ENCODE measurements at places on chromosomes 6 and 20.

GRCh38 chr20:10466325-10466724 is 31.2 kb downstream of the SLX4IP start:
- DNase-seq, result no peak

GRCh38 chr6:147849401-147850330 is 341.2 kb downstream of the SAMD5 start:
- no peak for DNase-seq

DNA sequence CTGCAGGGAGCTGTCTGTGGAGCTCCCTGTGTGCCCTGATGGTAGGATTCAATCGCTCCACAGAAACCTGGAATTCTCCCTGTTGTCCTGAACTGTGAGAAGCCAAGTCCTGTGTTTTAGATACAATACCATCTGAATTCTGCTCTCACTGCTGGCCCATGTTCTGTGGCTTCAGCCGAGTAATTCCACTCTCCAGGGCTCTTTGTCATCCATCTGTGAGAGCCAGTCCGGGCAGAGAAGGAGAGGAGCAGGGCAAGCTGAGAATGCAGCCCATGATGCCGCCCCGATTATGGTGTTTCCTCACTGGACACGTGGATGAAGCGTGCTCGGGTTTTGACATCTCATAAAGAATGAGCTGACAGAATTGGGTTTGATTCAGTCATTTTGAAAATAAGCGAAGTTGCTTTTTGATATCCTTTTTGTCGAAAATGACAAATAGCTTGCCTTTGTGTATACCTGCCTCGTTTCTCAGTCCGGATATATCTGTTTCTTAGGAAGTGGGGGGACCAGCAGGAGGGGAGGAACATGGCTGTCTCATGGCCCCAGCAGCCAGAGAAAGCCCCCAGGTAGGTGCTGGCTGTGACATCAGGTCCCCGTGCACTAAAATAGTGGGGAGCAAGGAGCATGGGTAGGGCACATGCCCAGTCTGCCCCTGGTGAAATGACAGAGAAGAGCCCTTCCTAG is 8.2 kb upstream of the CD93 start:
- no peak for DNase-seq

- no peak for DNase-seq
These were observed 5.8 kb upstream of the SIM1 start for GRCh38 chr6:100470422-100471120.

GRCh38 chr6:37319856-37320480 is 33.8 kb upstream of the RNF8 start:
- DNase-seq, result no peak

DNA sequence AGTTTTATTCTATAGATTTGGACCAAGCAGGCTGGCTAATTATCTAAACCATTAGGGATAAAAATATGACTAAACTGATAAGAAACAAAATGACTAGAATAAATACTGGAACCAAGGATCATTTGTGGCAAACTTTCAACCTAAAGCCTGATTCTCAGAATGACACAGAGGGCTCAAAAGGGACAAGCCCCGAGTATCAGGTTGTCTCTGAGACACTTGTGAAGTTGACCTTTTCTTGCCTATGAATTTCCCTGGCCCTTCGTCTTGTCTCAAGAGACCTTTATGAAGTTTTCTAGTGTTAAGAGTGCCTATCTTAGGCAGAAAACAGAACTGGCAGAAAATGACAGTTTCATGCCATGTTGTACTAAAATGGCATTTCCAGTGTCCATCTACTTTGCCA is 68.3 kb downstream of the IMPG1 start:
- DNase-seq, result no peak

- DNase-seq, result no peak
These were observed 39.8 kb upstream of the HBS1L start for GRCh38 chr6:135094403-135094821.

- peak; percentile 1 for DNase-seq
These were observed 15.1 kb upstream of the PPP1R16B start for GRCh38 chr20:38790200-38791053.

DNA sequence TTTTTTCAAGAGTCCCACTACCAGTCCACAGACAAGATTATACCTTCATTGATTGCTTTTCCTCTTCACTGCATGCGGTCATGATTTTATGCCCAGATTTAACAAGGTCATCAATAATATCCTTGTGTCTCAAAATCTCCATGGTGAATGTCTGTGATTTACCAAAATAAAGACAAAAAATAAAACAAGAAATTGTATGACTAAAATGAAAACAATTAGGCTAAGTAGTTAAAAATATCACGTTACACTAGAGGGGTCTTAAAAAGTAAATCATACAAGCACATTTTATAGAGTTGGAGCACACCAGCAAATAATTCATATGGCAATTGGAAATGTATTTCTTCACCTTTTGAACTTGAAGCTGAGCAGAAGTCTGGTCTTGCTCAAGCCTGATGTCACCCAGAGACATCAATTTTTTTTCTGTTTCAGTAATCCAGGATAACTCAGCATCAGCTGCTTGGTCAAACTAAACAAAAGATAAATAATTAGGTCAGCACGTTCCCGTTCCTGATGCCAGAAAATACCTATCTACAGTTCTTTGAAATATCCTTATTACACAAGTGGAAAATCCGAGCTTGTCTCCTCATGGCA is 125.4 kb downstream of the DST start:
- peak; percentile 68 for DNase-seq

GRCh38 chr6:147204060-147204785 is at the start of gene STXBP5:
Gene STXBP5, plus strand, starts transcription at chr6:147204417. Its CDS starts 116 bp downstream, at chr6:147204533.
- DNase-seq, result no peak

DNA sequence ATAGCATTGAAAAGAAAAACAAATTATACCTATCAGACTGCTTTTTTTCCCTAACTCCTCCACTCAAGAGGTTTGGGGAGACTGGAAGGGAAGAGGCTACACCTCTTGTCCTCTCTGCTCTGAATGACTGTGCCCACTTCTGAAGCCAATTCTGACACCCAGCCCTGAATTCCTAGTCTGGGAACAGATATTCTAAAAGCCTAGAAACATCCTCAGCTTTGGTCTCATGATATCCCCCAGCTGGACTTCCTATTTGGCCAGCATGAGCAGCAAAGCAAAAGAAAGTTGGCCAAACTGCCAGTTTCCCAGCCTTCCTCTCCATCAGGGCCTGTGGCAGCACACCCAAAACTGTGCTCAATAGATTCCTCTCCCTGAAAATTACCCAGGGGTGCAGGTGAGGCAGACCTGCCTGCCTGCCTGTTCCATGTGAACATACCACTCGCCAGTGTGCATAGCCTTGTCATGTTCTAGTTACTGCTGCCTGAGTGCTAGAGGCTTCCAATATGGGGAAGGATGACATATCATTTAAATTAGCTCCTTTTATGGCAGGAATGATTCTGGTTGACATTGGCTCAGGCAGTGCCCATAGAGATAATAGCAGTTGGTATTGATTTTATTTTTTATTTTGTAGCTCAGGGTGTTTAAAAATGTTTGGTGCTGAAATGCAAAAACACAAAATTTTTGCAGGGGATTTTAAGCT is 152.1 kb upstream of the RIN2 start:
- no peak for DNase-seq

DNA sequence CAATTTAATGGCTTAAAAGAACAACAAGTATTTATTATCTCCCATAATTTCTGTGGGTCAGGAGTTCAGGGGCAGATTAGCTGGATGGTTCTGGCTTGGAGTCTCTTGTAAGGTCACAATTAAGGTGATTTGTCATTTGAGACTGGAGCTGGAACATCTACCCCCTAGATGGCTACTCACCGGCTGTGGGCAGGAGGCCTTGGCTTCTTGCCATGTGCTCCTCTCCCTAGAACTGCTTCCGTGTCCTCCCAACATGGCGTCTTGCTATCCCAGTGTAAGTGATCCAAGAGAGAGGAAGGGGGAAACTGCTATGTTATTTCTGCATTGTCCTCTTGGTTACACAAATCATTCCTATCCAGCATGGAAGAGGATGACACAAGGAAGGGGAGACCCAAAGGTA is 210.2 kb upstream of the ECI2 start:
- no peak for DNase-seq

DNA sequence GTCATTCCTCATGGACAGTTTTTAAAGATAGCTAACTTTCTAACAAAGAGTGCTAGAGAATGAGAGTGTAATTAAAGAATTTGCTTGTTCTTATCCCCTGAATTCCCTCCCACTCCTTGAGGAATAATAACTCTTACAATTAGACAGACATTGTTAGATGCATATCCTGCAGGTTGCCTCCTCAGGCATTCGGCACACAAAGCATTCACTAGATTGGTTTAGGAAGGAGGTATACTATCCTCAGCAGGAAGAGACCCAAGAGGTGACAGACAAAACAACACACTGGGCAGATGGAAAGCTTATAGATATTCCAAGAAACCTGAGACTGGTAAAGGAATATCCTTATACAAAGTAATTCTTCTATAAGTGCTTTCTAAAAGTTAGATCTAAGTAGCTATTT is 109.1 kb upstream of the FAM184A start:
- DNase-seq, result no peak

- no peak for DNase-seq
These were observed 23.3 kb downstream of the RNF146 start for GRCh38 chr6:127289934-127290333.

DNA sequence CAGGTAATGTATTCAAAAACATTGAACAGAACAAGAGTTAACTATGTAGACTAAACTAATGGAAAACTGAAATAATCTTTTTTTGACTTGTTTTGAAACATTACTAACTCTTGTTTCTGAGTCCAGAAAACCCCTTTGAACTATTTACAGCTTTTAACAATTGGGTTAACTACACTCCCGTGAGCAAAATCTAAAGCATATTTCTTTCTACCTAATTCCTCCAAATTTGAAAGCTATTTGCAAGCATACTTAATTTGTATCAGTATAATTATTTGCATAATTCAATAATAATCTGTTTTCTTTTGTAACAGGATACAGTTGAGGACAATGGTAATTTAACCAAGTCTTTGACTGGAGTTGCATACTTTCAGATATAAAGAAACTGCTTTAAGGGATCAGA is 62.6 kb upstream of the AGPAT4 start:
- DNase-seq, result no peak

GRCh38 chr6:135296715-135297114 is 115.6 kb downstream of the MYB start:
- no peak for DNase-seq

- DNase-seq, result peak; percentile 83
These were observed 16.9 kb downstream of the KIF16B start for GRCh38 chr20:16556301-16556700.

GRCh38 chr6:10414756-10415616 is at the start of gene TFAP2A:
Gene TFAP2A, minus strand, starts transcription at chr6:10415074. Its CDS starts 83 bp downstream, at chr6:10414991.
- DNase-seq, result no peak

DNA sequence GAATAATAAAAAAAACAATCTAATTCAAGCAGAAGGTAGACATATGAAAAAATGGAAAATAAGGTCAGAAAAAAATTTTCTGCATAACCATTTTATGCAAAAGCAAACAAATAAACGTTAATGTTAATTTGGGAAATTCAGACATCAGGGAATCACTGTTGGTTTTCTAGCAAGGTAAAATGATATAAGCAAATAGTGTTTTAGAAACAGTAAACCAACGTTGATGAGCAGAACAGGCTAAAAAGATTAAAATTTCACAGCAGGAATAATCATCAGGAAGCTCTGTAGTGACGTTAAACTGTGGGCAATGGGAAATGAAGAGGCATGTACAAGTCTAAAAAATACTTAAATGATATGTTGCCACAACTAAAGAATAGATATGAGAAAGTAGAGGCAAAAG is 54.5 kb upstream of the HMGCLL1 start:
- DNase-seq, result no peak

GRCh38 chr20:24894967-24895366 is 54.1 kb upstream of the CST7 start:
- no peak for DNase-seq

DNA sequence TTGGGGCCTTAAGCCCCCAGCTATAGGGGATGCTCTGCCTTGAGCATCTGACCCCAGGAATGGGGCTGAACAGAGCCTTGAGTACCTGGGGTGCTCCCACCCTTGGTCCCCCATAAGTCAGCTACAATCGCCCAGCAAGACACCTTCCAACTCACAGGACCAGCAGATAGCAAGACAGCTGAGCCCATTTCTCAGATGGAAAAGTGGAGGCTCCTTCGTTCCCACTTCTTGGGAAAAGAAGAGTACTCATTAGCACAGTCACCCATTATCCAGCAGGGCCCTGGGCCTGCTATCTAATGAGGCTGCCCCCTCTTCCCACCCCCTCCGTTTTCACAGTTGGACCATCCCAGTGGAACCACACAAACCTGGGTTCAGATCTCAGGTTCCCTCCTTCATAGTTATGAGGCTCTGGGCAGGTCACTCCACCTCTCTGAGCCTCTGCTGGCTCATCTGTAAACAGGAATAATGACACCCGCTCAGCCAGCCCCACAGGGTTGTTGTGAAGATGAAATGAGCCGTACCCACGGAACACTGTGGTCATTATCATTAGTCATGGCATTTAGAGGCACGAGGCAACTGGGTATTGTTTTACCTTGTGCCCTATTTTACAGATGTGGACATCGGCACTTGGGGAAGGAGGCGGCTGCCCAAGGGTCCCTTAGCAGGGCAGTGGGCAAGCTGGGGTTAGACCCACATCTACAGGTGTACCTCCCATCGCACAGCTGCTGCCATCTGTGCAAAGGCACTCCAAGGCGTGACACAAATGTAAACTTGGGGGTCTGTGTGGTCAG is 4.5 kb downstream of the LPIN3 start:
- no peak for DNase-seq

GRCh38 chr6:163725008-163725941 is 310.8 kb downstream of the QKI start:
- DNase-seq, result no peak

- no peak for DNase-seq
These were observed 19.2 kb downstream of the NCOA6 start for GRCh38 chr20:34806255-34806654.

DNA sequence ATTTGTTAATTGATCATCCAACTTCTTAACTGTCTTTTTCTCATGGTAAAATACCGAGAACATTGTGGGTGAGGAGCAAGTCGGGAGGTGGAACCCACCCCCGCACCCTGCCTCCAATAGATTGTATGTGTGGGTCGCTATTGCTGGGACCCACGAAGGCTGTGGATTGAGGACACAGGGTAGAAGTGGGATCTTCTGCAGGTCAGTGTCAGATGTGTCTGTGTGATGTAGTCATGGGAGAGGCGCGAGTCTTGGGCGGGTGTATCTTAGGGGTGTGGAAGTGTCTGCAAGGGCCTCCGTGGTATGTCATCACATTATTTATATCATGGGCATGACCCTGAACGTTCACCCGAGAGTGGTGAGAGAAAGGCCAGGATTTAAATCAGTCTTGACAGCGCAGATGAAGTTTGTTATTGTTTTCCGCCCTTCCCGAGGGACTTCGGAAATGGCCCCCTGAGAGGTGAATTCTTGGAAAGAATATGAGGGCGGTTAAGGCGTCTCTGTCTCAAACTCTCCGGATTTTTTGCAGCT is 472 bp upstream of the PAQR8 start:
- DNase-seq, result no peak

- DNase-seq, result no peak
These were observed 31.4 kb upstream of the CEP162 start for GRCh38 chr6:84258866-84259265.

All from skeletal muscle cell (primary cell).